Ecto neural progenitor cell (in vitro differentiated cells): ENCODE measurements at places on chromosomes 7 and 10.

GRCh38 chr10:11783558-11783865, 39.6 kb upstream of the PROSER2 start:
- no peak for DNase-seq

DNA sequence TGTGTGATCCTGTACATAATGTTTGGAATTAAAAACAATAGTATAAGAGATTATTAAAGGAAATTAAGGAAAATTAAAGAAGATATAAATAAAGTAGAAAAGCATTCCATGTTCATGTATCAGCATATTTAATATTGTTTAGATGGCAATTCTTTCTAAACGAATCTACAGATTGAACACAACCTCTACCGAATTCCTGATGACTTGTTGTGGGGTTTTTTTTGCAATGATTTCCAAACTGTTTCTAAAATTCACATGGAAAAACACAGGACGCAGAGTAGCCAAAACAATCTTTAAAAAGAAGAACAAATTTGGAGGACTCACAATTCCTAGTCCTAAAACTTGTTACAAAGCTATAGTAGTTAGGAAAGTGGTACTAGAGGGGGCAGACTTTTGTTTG, 573.4 kb upstream of the IGFBP3 start:
- no peak for DNase-seq

DNA sequence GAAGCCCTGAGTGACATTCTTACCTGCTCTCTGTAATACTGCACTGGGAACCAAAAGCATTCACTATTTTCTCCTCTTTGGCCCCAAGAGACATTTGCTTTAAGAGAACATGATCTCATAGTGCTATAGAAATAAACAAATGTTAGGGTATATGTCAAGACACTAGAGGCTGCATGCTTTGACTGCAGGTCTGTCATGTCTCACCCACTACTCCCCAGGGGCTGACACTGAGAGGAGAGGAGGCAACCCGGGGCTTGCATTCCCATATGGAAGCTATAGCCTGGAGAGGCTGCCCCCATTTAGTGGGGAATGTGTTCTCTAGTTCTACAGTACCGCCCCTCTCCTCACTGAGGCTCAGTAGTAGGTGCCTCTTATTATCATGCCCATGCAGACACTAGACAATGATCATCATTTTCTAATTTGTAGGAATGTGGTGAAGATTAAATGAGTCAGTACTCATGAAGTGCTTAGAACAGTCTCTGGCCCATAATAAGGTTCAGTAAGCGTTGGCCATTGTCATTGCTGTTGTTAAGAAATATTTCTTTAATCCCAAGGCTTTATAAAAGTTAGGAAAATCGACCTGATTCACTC, 4.9 kb upstream of the SLF2 start:
- no peak for DNase-seq

DNA sequence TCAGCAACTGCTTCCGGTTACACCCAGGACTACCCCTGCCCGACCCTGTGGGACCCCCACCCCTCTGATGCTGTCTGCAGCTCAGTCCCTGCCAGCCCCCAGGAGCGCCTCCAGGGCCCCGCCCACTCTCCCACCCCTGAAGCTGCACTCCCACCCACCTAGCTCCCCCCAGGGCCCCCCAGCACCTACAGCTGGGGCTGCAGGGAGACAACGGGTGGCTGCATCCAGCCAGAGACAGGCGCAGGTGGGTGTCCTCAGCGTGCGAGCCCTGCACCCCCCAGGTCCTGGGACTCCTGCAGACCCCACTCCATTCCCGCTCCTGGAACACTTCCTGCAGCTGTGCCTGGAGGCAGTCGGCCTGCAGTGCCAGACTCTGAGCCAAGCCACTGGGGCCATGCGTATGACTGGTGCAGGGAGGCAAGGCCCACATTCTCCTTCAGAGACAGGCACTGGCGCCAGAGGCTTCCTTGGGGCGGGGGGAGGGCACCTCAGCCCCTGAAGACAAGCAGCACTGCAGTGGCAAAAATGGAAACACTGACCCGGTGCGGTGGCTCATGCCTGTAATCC, 6.1 kb downstream of the CYP2W1 start:
- no peak for DNase-seq

GRCh38 chr7:27611059-27611458, 51.6 kb downstream of the HIBADH start:
- no peak for DNase-seq

GRCh38 chr10:69899727-69900595, 98.3 kb downstream of the COL13A1 start:
- DNase-seq = no peak

- DNase-seq = no peak
Measured at GRCh38 chr7:26862834-26863233, 1.6 kb downstream of the SKAP2 start.

DNA sequence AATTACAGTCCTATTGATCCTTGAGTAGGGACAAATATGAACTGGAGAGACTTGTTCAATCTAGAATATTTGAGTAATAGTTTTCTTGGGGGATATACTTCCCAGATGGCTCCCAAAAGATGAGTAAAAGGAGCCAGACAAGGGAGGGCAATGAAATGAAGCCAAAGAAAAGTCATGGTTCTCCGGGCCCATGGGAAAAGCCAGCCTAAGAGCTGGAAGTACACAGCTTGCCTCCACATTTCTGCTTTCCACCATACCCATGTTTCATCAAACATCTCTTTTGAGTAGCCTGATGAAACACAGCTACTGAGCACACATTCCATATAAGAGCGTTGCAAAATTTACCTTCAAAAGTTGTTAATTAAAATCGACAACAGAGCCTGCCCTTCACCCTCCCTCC, 535.0 kb upstream of the FZD8 start:
- DNase-seq = no peak

- peak; percentile 35 for DNase-seq
Measured at GRCh38 chr10:86285136-86285790, 81.3 kb downstream of the GRID1 start.

GRCh38 chr7:99244939-99245338, 27.7 kb upstream of the MYH16 start:
- no peak for DNase-seq

- DNase-seq = no peak
Measured at GRCh38 chr10:130713135-130713534, 576.9 kb downstream of the GLRX3 start.

- no peak for DNase-seq
Measured at GRCh38 chr10:129101232-129101980, 365.6 kb upstream of the MGMT start.

- no peak for DNase-seq
Measured at GRCh38 chr10:103491729-103492364, 1.7 kb upstream of the NEURL1 start.

DNA sequence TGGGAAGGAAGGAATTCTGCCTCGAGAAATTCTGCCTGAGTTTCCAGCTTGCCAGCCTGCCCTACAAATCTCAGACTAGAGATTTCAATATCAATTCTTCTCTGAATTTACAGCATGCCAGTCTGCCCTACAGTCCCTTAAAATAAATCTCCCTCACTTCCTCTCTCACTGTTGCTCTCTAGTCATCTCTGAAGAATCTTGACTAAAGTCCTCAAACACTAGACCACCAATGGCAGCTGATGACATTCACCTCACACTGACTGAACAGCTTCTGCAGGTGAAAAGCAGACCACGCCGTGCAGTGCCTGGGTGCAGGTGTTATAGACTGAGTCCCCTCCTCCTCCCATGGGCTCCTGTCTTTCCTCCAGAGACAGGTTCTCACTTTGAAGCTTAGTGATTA, 30.4 kb downstream of the PPP1R3C start:
- DNase-seq = no peak

DNA sequence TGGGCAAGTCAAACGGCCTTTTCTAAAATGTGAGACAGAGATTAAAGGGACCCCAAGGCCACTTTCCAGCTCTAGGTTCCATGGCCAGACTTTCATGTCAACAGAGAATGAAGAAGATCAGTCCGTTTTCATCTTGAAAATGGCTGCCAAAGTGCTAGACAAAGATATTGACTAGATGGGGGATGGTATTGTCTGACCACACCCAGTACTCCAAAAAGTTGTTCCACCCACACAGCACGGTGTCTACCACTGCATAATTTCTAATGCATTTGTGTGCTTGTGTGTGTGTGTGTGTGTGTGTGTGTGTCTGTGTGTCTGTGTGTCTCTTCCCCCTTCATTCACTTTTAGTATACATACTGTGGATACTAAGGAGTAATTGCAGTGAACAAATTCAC, 1.3 kb downstream of the COL1A2 start:
- no peak for DNase-seq

- no peak for DNase-seq
Measured at GRCh38 chr10:78567680-78568455, 500.9 kb upstream of the ZMIZ1 start.

- DNase-seq = no peak
Measured at GRCh38 chr7:17229228-17229627, 69.2 kb upstream of the AHR start.

DNA sequence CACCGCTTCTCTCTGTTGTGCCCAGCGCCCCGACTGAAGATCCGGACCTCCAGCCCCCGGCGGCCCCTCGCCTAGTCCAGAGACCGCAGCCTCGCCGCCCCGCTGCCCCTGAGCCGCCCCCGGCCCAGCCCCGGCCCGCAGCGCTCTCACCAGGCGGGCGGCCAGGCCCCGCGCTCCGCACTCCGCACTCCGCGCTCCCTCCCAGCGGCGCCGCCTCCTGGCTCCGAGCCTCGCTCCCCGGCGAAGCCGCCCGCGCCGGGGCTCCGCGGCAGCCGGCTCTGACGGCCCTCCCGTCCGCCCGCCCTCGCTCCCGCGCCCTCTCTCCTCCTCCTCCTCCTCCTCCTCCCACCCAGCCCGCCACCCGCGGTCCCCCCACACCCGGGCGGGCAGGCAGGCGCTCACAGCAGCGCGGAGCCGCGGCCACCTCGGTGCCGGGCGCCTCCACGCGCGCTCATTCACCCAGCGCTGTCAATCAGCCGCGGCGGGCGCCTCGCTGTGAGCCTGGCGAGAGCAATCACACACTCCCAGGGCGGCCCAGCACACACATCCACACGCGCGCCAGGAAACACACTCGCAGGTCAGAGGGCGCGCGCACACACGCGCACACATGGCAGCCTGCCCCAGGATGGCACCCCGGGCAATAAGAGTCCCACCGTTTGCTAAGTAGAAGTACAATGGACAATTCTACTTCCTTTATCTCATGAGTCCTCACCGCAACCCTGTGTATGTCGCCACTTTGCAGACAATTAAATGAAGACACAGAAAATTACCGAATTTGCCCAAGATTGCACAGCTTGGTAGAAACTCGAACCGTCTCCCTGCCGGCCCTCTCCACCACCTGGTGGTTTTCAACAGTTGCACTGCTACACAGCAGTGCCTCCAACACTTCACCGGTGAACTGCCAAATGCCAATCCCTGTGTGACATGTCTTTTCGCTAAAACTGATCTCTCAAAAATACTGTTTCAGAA, at the start of gene PRRT4:
Gene PRRT4 (minus strand): TSS at position 280 of the 969 bp plus-strand sequence.
- DNase-seq = peak; percentile 75

DNA sequence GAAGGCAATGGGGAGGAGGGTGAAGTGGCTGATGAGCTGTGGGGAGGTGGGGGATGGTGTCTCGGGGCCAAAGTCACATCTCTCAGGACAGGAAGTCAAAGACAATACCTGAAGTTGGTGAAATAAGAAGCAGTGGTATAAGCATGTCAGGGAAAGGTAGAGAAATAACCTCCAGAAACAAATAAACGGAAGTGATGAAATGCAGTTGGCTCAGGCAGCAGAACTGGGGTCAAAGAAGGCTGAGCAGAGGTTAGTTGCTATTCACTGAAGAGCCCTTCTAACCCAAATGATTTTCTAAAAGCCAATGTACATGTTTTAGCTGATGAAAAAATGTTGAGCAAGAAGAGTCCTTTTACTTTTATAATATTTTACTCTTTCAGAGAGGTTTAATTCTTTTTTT, 78.6 kb upstream of the ADRB1 start:
- DNase-seq = no peak
